ENCODE measurements at places on chromosomes 12 and 14.
A peak's percentile ranks its signal among the peaks of the same experiment; 100 is the strongest.

GRCh38 chr14:95701846-95702221 is 12.1 kb downstream of the TCL1A start:
- DNase-seq = peak; percentile 28

DNA sequence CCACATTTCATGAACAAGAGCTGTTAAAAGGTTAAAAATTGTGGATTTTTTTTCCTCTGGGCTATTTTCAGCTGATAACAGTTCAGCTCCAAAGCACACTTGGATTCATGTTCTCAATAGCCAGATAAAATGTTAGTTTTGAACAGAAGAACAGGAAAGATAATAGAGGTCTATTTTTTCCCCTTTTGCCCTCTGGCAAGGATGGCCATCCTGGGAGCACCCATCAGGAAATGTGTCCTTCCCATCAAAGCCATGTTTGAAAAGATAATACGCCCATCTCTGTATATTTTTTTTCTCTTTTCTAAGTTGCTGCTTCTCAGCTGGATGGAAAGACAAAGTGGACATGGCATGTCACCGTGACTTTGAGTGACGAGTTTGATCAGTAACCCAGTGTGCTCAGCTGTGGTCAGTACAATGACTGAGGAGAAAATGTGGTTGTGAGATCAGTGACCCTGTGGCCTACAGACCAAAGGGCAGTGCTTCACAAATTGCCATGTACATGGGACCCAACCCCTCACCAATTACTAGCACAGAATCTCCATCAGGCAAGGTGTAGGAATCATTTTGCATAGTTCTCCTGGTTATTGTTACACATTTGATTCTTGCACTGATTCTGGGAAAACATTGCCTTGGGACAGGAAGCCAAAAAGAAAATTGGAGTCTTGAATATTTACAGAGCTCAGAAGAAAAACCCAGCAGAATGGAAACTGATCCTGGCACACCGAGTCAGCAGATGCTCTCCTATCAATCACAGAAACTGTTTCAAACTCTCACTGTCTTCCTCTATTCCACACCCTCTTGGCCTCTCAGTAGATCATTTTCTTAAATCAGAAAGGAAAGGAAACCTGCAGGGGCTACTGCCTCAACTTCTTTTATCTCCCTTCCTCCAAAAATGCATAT is 64.3 kb downstream of the ANO6 start:
- DNase-seq = no peak

- no peak for DNase-seq
Observed at GRCh38 chr14:80780500-80780899, 161.0 kb downstream of the CEP128 start.

GRCh38 chr14:89881839-89882238 is 72.7 kb downstream of the EFCAB11 start:
- DNase-seq = no peak

GRCh38 chr14:69493791-69494190 is 9.3 kb downstream of the PLEKHD1 start:
- DNase-seq = no peak

- peak; percentile 83 for DNase-seq
Observed at GRCh38 chr14:74860899-74861733, 14.8 kb downstream of the PROX2 start.

DNA sequence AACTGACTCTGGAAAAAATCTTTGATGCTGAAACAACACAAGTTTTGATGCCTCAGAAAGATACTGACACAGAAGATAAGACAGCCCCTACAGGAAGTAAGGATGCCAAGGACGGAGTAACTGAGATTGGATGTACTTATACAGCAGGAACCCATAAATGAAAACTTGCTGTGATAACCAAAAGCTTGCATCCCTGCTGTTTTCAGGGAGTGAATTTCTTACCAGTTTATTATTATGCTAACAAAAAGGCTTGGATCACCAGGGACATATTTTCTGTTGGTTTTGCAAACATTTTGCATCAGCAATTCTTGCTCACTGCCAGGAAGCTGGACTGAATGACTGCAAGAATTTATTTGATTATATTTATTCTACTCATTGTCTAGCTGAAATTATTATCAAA is 197.7 kb downstream of the NAV3 start:
- no peak for DNase-seq

- no peak for DNase-seq
Observed at GRCh38 chr12:65761301-65761700, 63.0 kb upstream of the HMGA2 start.

- peak; percentile 42 for DNase-seq
Observed at GRCh38 chr12:109804820-109805761, 28.1 kb downstream of the TRPV4 start.

DNA sequence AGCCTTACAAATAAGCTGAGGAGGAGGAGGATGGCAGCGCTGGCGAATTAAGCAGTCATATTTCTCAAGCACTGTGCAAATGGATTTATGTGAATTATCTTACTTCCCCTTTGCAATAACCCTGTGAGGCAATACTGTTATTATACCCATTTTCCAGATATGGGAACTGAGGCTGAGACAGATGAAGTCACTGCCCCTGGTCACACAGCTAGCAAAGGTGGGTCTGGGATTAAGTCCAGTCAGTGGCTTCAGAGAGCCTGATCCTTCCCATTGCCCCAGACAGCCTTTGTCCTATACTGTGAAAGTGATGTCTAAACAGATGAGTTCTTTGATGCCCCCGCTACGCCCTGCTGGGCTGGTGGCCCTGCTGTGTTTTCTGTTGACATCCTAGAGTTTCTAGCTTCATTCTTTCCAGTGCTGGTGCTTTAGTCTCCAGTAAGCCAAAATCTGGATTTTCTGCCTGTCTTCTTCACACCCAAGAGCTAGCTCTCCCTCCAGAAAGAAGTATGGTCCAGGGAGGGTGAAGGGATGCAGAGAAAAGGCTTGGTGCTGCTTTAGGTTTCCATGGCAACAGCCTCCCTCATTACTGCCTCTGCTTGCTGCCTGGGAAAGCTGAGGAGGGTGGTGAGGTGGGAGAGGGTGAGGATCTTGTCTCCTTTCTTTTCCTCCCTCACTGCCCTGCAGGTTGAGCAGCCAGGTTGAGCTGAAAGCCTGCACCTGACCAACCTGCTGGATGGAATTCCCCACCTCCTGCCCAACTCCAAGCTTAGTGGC is 30.7 kb downstream of the TMEM63C start:
- no peak for DNase-seq

DNA sequence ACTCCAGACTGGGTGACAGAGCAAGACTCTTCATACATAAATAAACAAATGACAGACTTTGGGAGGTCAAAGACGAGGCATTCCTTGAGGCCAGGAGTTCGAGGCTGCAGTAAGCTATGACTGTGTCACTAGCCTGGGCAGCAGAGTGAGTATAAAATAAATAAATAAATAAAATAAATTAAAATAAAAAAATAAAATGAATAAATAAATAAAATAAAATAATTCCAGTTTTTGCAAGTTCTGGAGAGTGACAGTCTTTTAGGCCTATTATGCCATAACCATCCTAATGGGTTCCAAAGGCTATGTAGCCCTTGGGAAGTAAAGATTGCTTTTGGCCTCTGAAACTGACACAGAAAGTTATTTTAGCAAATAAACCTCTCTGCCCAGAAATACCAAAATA is 16.5 kb upstream of the NRDE2 start:
- DNase-seq = no peak

DNA sequence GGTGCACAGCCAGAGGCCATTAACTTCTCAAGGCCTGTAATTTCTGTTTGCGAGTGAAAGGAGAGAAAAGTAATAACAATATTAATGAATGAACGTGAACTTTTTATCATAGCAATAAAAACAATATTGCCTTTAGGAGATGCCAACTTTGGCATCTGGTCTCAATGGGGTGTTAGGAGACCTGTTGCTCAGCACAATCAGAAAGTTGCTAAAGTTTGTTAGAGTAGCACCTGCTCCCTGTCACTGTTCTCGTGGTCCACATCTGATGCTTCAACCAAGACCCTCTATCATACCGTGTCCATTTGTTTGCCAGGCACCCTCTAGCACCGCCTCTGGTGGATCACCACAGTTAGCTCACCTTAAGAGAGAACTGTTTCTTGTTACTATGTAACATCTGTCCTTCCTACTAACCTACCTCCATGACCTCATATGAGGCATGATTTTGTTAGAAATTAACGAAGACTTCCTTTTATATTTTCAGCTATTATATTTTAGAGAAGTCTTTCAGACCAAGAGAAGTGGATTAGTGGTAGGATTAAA is 12.5 kb upstream of the CLEC4E start:
- DNase-seq = no peak

DNA sequence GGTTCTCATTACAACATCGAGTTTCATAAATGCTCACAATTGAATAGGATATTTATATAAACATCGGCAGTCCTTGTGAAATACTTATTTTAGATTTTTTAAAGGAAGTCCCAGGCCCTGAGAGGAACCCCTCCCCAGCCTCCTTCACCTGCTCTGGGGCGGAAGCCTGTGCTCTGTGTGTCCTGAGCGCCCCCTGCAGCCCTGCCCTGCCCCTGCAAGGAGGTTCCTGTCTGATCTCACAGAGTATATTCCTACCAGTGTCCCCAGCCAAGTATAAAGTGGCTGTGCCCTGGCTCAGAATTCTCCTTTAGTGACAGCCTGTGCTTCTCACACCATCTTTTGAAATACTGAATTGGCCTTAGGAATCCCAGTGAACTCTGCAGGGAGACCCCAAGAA is 659.5 kb downstream of the TMEM121 start:
- DNase-seq = no peak

DNA sequence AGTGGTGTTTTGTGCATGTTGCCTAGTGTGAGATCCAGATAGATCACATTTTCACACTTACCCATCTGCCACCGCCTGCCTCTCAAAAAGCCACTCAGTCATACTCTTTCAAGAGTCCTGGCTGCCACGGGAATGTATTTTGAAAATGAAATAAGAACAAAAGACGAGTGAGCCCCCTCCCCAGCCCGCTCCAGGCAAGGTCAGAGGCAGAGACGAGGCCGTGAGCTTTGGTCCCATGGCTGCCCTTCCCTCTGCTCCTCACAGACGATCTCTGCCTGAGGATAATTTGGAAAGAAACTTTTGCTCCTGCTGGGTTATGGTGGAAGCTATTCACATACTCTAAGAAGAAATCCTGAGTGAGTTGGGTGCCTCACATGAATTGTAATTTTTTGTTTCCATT is 924.3 kb downstream of the BCL11B start:
- DNase-seq = no peak

DNA sequence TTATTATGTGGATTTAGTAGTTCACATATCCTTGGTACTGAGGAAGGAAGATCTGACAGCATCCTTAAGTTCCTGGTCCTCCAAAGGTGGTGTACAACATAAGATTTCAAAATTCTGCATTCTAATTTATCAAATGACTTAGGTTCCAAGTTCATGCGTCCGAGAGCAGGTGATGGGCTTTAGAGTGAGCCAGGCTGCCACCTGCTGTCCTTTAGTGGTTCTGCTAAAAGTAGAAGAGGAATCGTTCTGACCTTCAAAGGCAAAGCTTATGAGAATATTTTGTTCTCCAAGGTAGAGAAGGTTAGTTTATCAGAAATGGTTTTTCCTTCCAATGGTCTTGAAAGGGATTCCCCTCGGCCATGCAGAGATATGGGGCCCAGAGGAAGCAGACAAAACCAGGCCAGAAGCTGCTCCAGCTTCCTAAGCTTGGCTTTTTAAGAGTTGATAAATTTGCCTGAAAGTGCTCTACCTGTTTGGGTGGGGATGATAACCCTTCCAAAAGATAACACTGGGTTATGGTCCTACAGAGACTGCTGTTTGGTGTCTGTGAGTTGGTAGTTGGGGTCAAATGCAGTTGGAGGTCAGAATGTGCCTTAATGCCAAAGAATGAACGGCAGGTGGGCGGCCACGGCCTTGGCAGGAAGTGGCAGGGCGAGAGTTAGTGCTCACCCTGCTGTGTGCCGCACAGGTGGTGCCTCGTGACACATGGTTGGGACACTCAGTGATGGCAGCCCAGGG is 29.1 kb upstream of the LRTM2 start:
- peak; percentile 59 for DNase-seq

- DNase-seq = peak; percentile 65
Observed at GRCh38 chr14:63672417-63673180, 30.9 kb upstream of the WDR89 start.

GRCh38 chr14:90739318-90740068 is 76.7 kb downstream of the TTC7B start:
- DNase-seq = no peak

- DNase-seq = no peak
Observed at GRCh38 chr12:11905534-11905933, 165.2 kb upstream of the BCL2L14 start.

GRCh38 chr12:121512561-121512960 is 68.3 kb downstream of the KDM2B start:
- DNase-seq = no peak

DNA sequence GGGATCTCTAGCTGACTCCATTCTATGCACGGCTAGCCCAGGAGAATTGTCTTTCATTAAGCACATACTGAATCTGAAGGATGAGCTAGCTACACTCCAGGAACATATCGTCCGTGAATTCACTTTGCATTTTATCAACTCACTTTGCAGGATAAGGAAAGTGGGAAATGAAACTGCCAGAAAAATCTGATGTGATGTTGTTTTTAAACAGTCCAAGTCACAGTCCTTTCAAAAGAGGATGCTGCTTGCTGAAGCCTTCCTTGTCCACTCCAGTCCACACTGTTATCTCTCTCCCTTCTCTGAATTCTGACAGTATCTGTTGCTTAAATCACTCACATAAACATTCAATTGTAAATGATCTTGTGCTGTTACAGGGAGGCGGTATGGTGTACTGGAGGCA is 12.7 kb upstream of the TMCC3 start:
- DNase-seq = no peak

- no peak for DNase-seq
Observed at GRCh38 chr14:67240168-67240932, 885 bp upstream of the PALS1 start.

DNA sequence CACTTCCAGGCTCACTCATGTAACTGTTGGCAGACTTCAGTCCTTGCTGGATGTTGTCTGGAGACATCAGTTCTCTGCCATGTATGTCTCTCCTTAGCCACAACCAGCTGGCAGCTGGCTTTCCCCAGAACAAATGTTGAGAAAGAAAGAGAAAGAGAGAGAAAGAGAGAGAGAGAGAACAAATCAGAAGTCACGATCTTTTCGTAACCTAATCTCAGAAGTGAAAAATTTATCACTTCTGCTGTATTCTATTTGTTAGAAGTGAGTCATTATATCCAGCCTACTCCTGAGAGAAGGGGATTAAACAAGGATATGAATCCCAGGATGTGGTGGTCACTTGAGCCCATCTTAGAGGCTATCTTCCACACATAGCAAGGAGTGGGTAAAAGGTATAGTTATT is 101.2 kb downstream of the BTG1 start:
- peak; percentile 35 for DNase-seq

GRCh38 chr12:67068204-67068731 is 200.9 kb upstream of the CAND1 start:
- no peak for DNase-seq
